ENCODE measurements at places on chromosomes 11 and 22. TPM values are rescaled to one million over a fixed set of nuclear protein-coding genes. Genes with fewer than 3 reads are reported as not detected.
A peak's percentile ranks its signal among the peaks of the same experiment; 100 is the strongest.

MUC15 gene
- not detected for total RNA-seq

GRCh38 chr11:119713359-119714040, 15.5 kb downstream of the NECTIN1 start:
- no peak for DNase-seq

GRCh38 chr11:72812967-72813739, 1.1 kb upstream of the ATG16L2 start:
- DNase-seq, result peak; percentile 61

DNA sequence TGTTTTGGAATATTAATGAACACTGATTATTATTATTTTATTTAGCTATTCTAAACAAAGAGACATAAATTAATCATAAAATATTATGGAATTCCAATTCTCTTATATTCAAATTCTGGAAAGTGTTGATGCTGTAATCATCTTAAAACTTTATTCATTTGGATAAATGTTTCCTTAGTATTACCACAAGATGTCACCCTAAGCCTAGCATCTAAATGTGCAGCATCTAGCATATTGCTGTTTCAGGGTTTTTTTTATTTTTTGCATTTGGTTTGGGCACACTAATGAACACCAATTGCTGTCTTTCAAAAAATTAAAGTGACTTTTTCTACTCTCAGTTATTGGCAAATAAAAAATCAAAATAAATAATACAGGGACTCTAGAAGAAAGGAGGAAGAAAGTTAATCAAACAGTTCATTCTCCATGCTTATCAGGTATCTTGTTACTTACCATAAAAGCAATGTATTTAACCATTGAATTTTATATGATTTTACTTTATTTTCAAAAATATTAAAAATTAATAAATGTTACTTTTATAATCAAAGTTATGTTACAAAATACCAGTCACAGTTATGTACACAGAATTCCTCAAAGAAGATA, 31.8 kb downstream of the DLG2 start:
- no peak for DNase-seq

DERL3 gene
- 5.7 TPM for total RNA-seq

PHRF1 gene
- 59.2 TPM for total RNA-seq
